Metanephros (tissue), 2 donors: ENCODE measurements at places on chromosomes 6 and 20. TPM values are rescaled to one million over a fixed set of nuclear protein-coding genes. Genes with fewer than 3 reads are reported as not detected.

The AIF1 gene
- 18.7 TPM for total RNA-seq

The MUC21 gene
- not detected for total RNA-seq

The COL9A3 gene
- 28.3 TPM for total RNA-seq

The ARFGEF3 gene
- 8.1 TPM for total RNA-seq

The TINAG gene
- 17.2 TPM for total RNA-seq

The MOCS1 gene
- 16.2 TPM for total RNA-seq

The CTCFL gene
- 0.88 TPM for total RNA-seq

The ZHX3 gene
- total RNA-seq = 22.8 TPM

The ERMARD gene
- total RNA-seq = 28.4 TPM

The TMEM30A gene
- total RNA-seq = 99.8 TPM

The GABRR2 gene
- total RNA-seq = 3.9 TPM

The OPRL1 gene
- 2.3 TPM for total RNA-seq

The BPIFB1 gene
- total RNA-seq = not detected

The DEF6 gene
- total RNA-seq = 9.1 TPM

The RSPH9 gene
- total RNA-seq = 1.2 TPM

The TRIM10 gene
- 2.7 TPM for total RNA-seq

The KHDRBS2 gene
- 5.2 TPM for total RNA-seq

The CDH4 gene
- total RNA-seq = 4.8 TPM
